ENCODE measurements at places on chromosomes 5 and 9.

DNA sequence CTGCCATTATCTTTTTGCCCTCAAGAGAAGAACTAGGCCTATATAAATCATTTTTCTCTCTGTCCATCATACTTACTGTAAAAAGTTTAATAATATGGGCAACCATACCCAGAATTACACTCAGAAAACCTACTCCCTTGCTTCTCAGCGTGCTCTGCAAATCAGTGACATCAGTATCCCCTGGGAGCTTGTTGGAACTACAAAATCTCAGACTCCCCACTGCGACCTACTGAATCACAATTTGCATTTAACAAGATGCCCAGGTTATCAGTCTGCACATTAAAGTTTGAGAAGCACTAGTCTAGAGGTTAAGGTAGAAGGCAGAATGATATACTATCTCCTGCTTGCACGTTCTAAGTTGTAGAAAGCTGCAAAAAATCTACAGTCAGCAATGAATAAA is 127.2 kb downstream of the MLLT3 start:
- no peak for DNase-seq

- no peak for DNase-seq
Measured at GRCh38 chr5:106154280-106154716, 1516.4 kb downstream of the EFNA5 start.

DNA sequence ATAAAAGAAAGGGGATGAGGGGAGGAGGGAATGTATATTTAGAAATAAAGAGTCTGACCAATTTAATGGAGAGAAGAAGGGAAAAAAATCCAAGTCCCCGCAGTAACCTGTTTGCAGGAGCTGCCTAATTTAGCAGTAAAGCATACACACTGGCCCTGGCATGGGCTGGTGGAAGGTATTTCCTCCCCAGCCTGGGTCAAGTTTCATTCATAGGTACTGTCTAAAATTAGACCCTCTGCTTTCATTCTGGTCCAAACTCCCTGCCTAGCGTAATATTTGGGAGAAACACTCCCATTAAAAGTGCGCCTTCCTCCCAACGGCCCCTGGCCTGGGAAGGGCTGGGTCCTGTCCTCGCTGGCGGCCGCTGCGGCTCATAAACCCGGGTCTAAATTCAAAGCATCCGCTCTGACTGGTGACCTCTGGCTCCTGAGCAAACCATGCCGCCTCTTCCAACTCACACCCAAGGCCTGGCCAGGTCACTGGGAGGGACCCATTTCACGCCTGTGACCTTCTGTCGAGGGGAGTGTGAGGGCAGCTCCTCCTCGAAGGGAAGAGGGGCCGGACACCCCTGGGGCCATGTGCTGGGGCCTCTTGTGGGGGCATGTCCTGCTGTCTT is 123.2 kb downstream of the FGF18 start:
- DNase-seq = no peak

- DNase-seq = no peak
Measured at GRCh38 chr5:38780945-38781344, 64.9 kb upstream of the OSMR start.

- DNase-seq = no peak
Measured at GRCh38 chr9:8725635-8726034, 926.1 kb upstream of the DMAC1 start.

GRCh38 chr5:79236970-79237739 is 1.2 kb downstream of the JMY start:
- DNase-seq = no peak

- DNase-seq = no peak
Measured at GRCh38 chr5:120535900-120536299, 71.8 kb downstream of the PRR16 start.

GRCh38 chr5:149740866-149741459 is 10.9 kb downstream of the PPARGC1B start:
- no peak for DNase-seq

GRCh38 chr9:89422151-89422975 is 75.5 kb downstream of the SEMA4D start:
- peak; percentile 49 for DNase-seq

GRCh38 chr9:98094316-98094715 is 24.7 kb downstream of the TRIM14 start:
- DNase-seq = no peak

DNA sequence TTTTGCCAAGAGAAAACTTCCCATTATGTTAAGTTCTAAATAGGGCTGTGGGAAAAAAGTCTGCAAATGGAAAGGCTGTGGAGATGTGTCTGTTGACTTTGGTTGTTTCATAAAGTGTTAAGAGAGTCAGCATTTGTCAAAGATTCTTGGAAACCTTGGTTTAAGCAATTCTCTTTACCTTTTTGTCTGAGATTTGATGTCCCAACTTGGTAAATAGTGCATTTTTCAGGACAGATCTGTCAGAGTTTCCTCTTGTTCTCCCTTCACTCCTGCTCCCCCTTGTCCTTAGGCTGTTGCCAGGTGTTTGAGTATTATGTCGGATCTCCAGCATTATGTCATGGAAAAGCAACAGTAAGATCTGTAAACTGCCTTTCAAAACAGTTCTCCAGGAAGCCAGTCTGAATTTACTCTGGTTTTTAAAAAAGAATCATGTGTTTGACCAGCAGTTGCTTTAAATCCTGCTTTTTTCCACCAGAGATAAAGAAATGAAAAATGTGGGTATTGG is 79.1 kb upstream of the ADAMTSL1 start:
- no peak for DNase-seq

GRCh38 chr9:122180633-122181032 is 20.9 kb downstream of the MORN5 start:
- no peak for DNase-seq

- DNase-seq = no peak
Measured at GRCh38 chr5:123451047-123451446, 27.8 kb upstream of the CEP120 start.
